ENCODE measurements at places on chromosomes 11 and 22. TPM values are rescaled to one million over a fixed set of nuclear protein-coding genes. Genes with fewer than 3 reads are reported as not detected.

CCDC89 gene
- total RNA-seq = 2.5 TPM

PGR gene
- total RNA-seq = 0.46 TPM

ASCL2 gene
- total RNA-seq = 0.69 TPM

FOLR2 gene
- 10.8 TPM for total RNA-seq

ANAPC15 gene
- 15.5 TPM for total RNA-seq

DNAJC4 gene
- 19.4 TPM for total RNA-seq

OVCH2 gene
- total RNA-seq = not detected

OR4D10 gene
- not detected for total RNA-seq

TRIM49 gene
- 0.23 TPM for total RNA-seq

DPP3 gene
- total RNA-seq = 51.7 TPM

GPR83 gene
- total RNA-seq = 4.4 TPM

CATSPER1 gene
- not detected for total RNA-seq

MRPL16 gene
- 21.0 TPM for total RNA-seq

NRIP3 gene
- total RNA-seq = 49.1 TPM

SPI1 gene
- total RNA-seq = 1.8 TPM

SLC25A18 gene
- total RNA-seq = 11.5 TPM

PVALB gene
- total RNA-seq = 1.2 TPM

TMEM80 gene
- 12.0 TPM for total RNA-seq

OPCML gene
- total RNA-seq = 72.9 TPM

OR8G1 gene
- total RNA-seq = not detected

DMC1 gene
- total RNA-seq = 7.6 TPM

C11orf87 gene
- total RNA-seq = 90.7 TPM

TREH gene
- total RNA-seq = not detected

P2RX6 gene
- 1.2 TPM for total RNA-seq

A4GALT gene
- 0.92 TPM for total RNA-seq

RIMBP3B gene
- 1.2 TPM for total RNA-seq

GTSE1 gene
- 3.0 TPM for total RNA-seq

C1QTNF4 gene
- total RNA-seq = 33.2 TPM

TIGD3 gene
- total RNA-seq = 3.2 TPM

LIF gene
- not detected for total RNA-seq

ZNRF3 gene
- 12.7 TPM for total RNA-seq

EHBP1L1 gene
- 11.8 TPM for total RNA-seq

IL18 gene
- 1.8 TPM for total RNA-seq

SYT8 gene
- total RNA-seq = not detected

ARHGAP8 gene
- total RNA-seq = 1.4 TPM

GLB1L3 gene
- 1.8 TPM for total RNA-seq

ANO5 gene
- total RNA-seq = 35.5 TPM

RASL10A gene
- total RNA-seq = 1.6 TPM

MMP8 gene
- total RNA-seq = 0.23 TPM

CASP5 gene
- not detected for total RNA-seq

PTPMT1 gene
- total RNA-seq = 29.5 TPM

PAMR1 gene
- total RNA-seq = 7.2 TPM

MS4A15 gene
- total RNA-seq = not detected

OR51B2 gene
- 0.46 TPM for total RNA-seq

INTS4 gene
- total RNA-seq = 48.4 TPM

CDHR5 gene
- total RNA-seq = 0.23 TPM

RIC3 gene
- 72.9 TPM for total RNA-seq

TESMIN gene
- total RNA-seq = 1.8 TPM

LUZP2 gene
- 131 TPM for total RNA-seq

C11orf71 gene
- total RNA-seq = 14.1 TPM

PRRG4 gene
- 0.46 TPM for total RNA-seq
